Non-pigmented ciliary epithelial cell (primary cell): ENCODE measurements at places on chromosomes 2 and 18.

- peak; percentile 62 for DNase-seq
Observed at GRCh38 chr2:180823546-180824141, 156.8 kb upstream of the UBE2E3 start.

- DNase-seq = no peak
Observed at GRCh38 chr2:156189584-156189983, 142.9 kb downstream of the NR4A2 start.

GRCh38 chr18:23743733-23744333 is 54.6 kb downstream of the LAMA3 start:
- DNase-seq = no peak

- DNase-seq = no peak
Observed at GRCh38 chr2:226474131-226474530, 325.5 kb downstream of the IRS1 start.

DNA sequence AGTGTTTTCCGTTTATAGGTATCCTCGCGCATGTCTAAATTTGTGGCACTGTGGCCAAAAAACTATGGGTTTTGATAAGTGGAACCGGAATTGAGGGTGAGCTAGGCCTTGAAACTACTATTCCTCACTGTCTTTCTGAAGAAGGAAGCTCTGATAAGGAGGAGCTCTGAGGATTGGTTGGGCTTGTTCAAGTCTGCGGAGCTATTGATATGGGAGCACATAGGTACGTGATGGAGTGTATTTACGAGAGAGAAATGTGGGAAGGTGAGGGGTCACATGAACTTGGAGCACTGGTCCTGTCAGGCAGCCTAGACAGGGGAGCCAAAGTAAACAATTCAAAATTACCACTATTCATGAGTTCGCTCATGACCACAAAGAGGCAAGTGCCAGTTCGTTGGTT is 131.4 kb downstream of the BABAM2 start:
- no peak for DNase-seq

DNA sequence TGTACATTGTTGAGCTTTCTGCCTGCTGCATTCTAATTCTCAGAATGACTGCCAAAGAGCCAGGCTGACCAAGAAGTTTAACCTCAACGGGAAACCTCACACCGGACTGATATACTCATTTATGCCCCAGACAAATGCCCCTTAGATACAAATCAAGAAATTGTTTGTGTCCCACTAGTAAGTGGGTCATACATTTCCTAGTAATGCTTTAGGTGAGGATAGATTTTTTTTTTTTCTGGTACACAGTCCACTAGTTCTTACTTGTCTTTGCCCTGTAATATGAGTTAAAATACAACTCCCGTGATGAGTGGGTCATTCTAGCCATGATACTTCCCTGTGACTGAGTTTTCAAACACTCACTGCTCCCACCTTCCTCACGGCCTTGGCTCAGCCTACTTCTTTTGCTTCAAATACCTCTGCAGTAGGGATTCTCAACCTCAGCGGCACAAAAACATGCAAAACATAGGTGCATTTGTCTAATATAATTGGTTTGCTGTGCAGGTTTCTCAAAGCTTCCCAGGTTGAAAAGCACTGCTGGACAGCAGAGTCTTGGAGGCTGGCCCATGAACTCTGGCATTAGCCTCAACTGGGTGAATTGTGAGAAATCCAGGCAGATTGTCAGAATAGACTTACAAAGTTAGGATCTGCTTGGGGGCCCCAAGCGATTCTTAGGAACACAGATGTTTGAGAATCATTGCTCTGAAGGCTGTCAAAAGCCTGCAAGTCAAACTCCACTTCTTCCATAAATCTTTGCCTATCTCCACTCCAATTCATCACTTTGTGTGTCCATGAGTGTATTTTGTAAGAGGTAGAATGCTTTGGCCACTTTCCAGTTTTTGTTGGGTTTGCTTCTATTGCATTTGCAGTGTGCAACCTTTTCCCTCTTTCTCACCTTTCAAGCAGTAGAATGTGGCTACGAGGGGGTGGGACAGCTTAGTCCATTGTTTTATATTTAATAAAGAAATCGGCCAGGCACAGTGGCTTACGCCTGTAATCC is 35.5 kb downstream of the TGIF1 start:
- DNase-seq = no peak

DNA sequence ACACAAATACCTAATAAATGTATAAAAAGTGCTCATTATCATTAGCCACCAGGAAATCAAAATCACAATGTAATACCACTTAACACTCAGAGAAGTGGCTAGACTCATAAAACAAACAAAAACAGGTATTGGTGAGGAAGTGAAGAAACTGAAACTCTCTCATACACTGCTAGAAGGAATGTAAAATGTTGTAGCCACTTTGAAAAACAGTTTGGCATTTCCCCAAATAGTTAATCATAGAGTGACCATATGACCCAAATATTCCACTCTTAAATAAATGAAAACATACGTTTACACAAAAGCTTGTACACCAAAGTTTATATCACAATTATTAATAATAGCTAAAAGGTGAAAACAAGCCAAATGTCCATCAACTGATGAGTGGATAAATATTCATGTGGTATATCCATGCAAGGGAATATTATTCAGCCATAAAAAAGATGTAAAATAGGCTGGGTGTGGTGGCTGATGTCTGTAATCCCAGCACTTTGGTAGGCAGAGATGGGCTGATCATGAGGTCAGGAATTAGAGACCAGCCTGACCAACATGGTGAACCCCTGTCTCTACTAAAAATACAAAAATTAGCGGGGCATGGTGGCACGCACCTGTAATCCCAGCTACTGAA is 86.2 kb upstream of the COL5A2 start:
- no peak for DNase-seq

DNA sequence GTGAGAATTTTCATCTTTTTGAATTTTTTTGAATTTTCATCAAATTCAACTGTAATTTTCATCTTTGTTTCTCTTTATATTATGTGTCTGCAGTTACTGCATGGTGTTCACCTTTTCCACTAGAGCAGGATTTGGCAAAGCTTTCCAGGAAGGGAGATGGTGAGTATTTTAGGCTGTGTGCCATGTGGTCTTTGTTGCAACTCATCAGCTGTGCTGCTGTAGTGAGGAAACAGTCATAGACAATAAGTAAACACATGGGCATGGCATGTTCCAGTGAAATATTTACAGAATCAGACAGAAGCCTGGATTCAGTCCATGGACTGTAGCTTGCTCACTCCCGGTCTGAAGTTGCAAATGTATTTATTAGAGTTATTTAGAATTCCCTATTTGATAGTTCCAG is 120.4 kb downstream of the DCDC2C start:
- DNase-seq = no peak

- DNase-seq = no peak
Observed at GRCh38 chr18:44792456-44793061, 111.9 kb downstream of the SETBP1 start.

- no peak for DNase-seq
Observed at GRCh38 chr2:83972128-83972527, 487.0 kb downstream of the SUCLG1 start.

DNA sequence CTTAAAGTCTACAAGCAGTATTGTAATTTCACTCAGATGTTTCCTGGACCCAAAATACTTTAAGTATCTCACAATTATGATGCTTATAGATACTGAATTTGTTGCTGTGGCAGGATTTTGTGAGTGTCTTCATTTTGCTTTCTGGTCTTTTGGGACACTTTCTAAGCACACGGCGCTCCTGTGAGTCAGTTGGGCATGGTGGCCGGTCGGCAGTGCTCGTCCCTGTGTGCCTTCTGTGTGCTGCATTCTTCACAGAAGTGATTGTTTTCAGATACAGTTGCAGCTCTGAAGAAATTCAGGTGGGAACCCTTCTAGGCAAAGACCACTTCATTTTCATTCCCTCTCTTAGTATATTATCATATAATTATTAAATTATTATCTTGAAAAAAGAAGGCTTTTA is 273.3 kb downstream of the ZNF407 start:
- DNase-seq = no peak

DNA sequence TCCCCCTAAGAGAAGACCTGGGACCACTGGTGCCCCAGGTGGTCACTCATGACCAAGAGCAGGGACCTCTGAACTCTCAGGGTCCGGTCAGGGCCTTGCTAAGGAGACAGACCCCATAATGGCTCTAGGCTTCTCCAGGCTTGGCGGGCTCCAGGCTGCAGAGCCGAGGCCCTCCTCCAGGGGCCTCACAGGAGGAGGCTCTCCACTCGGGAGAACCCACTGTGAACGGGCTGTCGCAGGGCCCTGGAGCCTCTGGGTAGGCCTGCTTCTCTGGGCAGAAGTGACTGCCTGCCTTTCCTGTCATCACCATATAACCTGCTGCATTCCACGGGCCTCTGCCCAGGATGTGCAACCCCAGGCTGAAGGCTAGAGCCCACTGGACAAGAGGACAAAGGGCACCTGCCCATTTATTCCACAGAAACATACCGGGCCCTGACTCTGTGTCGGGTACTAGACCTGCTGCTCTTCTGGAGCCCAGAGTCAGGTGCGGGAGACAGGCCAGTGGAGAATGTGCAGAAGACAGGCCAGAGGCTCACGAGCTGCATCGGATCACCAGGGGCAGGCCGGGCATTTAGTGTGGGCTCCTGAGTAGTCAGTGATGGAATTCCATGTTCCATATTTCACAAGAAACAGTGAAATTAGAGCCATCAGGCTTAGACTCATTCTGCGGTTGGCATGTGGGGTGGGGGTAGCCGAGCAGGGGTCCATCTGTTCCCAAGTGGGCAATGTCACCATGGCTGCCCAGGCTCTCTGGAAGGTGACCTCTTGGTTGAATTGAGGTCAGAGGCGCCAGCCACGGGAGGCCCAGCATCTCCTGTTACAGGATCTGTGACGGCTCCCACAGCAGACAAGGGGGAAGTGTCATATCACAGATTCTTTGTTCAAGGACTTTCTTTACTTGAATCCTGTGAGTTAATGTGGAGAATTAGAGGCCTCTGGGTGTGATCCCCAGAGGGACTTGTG is 220.8 kb downstream of the SH3RF3 start:
- DNase-seq = no peak

DNA sequence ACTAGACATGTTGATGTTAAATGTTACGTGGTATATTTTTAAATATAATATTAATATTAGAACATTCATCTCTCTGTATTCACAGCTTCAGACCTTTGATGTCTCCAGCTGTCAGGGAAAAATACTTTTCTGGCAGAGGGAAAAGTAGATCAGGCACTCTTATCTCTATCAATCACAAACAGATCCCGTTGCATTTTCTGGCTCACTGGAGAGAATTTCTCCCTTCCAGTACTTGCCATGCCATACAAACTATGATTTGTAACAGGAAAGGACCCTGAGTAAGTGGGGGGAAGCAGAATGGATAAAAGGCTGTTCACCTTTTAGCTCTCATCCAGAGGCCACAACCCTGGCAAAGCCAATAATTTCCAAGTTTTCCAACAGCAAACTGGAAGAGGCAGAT is 158.0 kb downstream of the TCF4 start:
- no peak for DNase-seq

- no peak for DNase-seq
Observed at GRCh38 chr18:71673498-71673897, 870.6 kb downstream of the CBLN2 start.

DNA sequence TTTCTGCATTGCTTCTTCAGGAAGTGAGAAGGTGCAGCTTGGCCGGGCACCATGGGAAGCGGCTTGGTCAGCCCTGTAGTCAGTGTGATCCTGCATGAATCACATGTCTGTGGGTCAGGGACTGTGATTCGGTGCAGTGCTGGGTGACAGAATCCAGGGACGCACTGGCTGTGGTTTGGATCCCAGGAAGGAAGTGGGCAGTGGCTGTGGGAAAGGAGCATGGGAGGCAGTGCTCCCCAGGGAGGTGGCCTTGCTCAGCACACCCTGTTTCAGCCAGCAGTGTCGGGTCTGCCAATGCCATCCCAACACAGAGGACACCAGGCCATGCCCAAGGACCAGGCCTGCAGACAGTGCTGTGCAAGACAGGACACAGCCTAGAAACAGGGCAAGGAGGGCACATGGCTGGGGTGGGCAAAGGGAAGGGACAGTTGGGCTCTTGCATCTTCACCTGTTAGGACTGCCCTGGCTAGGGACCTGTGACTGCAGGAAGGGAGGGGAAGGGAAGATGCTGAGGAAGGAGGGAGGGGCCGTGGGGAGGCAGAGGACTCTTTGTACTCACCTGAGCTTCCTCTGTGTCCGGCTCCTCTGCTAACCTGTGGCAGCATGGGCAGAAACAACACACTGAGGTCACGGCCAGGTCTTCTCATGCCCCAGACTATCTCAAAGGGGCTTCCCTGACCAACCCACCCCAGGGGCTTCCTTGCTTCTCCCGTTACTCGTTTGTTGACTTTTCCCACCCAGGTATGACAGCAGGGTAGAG is 37.2 kb upstream of the DNMT3A start:
- DNase-seq = no peak

DNA sequence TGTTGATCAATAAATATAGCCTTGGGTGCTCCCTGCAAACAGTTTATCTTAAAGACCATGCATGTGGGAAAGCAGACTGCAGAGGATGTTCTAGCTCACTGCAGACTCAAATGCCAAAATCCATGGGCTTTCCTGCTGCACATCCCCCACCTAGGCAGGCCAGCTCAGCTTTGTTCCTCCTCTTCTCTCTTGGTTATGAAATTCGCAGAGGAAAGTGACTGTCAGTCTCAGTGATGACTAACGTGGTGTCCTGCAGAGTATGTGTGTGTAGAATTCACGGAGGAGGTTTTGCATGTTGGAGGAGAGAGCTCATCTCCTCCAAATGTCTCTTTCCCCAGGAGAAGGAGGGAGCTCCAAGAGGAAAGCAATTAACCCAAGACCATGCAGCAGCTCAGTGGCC is 21.4 kb upstream of the KCNS3 start:
- peak; percentile 18 for DNase-seq

GRCh38 chr2:181628590-181629585 is 28.0 kb downstream of the CERKL start:
- no peak for DNase-seq

DNA sequence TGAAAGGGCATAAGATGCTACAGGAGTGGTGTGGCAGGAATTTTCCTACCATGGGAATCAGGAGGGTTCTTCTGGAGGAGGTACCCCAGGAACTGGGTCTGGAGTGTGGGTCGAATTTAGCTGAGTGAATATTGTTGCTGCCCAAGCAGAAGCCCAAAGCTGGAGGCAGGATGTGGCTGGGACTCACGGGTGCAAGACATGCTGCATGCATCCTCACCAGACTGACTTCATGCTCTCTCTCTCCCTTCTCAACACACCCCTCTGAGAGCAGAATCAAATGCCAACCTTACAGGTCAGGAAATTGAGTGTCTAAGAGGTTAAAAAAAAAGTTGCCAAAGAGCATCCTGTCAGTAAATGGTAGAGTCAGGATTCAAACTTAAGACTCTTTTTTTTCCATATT is 78.8 kb upstream of the TTC39C start:
- no peak for DNase-seq

- DNase-seq = no peak
Observed at GRCh38 chr2:173667415-173667814, 297.8 kb downstream of the SP3 start.

GRCh38 chr2:97718051-97718882 is 4.9 kb downstream of the ZAP70 start:
- DNase-seq = no peak
